Stimulated activated CD4-positive, alpha-beta T cell treated with anti-CD3 and anti-CD28 coated beads, TNF-alpha, amount 100 ng/mL, for 4 hours (primary cell): ENCODE measurements at places on chromosomes 16 and 17.

DNA sequence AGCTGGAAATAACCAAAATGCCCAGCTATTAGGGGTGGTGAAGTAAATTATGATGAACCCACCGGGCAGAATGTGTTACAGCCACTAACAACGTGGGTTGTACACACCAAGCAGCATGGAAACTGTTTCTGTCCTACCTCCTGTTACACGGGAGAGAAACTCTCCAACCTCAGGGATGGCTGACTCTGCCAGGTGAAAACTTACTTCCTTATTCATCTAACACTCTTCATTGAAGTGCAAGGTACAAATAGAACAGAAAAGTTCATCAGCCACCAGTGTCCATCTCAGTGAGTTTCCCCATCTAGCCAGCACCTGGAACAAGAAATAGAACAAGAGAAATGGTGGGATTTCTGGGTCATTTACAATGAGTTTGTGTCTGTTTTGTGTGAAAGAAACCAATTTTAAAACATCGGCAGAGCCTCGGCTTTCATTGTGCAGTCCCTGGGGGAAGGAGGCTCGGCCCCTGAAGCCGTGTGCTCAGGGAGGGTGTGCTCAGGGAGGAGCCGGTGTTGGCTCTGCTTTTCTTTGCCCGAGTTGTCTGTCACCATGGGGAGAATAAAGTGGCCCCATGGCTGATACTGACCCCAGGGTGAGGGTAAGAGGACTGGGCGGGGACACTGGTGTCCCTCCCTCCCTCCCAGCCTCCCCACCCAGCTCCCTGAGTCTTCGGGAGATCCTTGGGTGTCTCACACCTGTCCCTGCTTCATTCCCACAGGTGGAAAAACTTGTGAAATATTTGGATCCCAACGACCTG lies 39.8 kb downstream of the RAB11FIP4 start:
- DNase-seq: no peak

GRCh38 chr16:50025537-50025931 lies 509 bp downstream of the CNEP1R1 start:
- DNase-seq: peak; percentile 18

DNA sequence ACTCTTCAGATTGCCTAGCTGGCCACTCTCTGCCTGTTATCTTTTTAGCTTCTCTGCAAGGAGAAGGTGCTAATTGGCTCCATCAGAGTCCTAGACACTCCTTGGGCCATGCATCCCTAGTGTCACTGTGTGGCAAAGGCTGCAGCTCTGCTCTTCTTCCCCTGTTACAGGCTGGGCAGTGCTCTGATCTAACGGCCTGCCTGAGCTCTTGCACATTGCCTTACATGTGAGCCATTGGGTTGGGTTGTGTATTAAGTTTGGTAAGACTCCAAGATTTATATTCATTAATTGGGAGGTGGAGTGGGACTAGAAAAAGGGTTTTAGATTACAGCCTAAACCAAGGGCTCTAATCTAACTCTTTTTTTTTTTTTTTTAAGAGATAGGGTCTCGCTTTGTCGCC lies 23.0 kb upstream of the SYT17 start:
- DNase-seq: no peak

GRCh38 chr16:25176136-25176535 lies 40.6 kb upstream of the AQP8 start:
- no peak for DNase-seq

GRCh38 chr17:11391134-11391533 lies 150.1 kb downstream of the SHISA6 start:
- DNase-seq: no peak

GRCh38 chr16:88978608-88979346 lies 1.8 kb upstream of the CBFA2T3 start:
- no peak for DNase-seq

DNA sequence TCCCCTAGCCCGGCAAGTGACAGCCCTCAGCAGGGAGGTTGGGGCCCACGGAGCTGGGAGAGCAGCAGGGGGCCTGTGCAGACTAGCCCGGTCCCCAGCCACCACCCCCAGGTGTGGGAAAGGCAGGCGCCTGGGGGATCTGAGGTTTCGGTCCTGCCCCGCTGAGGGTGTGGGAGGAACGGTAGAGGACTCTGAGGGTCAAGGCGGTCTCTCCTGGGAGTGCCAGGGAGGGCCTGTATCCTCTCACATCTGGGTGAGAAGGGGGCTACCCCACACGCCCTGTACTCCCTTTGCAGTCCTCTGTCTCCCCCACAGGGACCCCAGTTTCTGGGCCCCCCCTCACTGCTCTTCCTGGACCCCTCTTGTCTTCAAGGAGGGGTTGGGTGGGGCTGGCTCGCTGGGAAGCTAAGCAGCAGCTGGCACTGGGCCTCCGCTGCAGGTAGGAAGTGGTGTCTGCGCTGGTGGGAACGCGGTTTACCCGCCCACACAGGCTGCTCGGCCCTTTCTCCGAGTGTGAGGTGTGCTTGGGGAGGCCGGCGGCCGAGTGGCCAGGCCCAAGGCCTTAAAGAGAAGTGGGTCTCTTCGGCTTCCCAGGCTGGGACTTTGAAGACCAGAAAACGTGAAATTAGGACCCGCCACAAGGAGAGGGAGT lies 15.4 kb downstream of the CD7 start:
- no peak for DNase-seq

- no peak for DNase-seq
Measured at GRCh38 chr17:64765191-64765889, 103.2 kb upstream of the SMURF2 start.

- no peak for DNase-seq
Measured at GRCh38 chr16:88746506-88746905, 38.5 kb downstream of the PIEZO1 start.

- DNase-seq: no peak
Measured at GRCh38 chr17:20187049-20187448, 177.9 kb downstream of the SPECC1 start.

DNA sequence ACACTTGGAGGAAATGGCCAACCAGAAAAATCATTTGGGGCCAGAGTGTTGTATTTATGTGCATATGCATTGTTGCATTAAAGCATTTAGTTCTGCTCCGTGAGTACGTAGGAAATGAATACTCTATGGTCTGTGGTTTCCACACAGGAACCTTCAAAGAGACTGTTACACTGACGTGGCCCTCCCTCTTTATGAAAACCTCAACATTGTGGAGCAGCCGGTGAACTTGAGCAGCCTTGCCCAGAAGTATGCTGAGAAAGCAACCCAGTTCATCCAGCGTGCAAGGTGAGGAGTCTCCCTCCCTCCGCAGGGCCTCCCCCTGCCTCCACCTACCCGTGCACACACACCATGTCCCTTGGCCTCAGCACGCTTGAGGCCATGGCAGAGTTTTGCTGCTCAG lies 65.2 kb downstream of the ARSG start:
- DNase-seq: peak; percentile 21

DNA sequence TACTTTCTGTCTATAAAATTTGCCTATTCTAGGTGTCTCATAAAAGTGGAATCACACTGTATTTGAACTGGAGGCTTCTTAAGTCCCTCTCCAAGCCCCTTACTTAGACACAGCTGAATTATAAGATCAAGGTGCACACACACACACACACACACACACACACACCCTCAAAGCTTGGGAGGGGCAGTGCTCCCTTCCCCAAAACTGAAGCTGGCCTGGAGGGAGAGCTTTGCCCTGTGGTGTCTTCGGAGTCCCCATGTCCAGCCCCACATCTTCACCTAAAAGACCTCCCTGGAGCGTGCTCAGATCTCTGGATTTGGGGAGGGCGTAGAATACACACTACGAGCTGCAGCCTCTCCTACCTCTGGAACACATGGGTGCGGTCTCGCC lies 828 bp downstream of the EMP2 start:
- DNase-seq: no peak

DNA sequence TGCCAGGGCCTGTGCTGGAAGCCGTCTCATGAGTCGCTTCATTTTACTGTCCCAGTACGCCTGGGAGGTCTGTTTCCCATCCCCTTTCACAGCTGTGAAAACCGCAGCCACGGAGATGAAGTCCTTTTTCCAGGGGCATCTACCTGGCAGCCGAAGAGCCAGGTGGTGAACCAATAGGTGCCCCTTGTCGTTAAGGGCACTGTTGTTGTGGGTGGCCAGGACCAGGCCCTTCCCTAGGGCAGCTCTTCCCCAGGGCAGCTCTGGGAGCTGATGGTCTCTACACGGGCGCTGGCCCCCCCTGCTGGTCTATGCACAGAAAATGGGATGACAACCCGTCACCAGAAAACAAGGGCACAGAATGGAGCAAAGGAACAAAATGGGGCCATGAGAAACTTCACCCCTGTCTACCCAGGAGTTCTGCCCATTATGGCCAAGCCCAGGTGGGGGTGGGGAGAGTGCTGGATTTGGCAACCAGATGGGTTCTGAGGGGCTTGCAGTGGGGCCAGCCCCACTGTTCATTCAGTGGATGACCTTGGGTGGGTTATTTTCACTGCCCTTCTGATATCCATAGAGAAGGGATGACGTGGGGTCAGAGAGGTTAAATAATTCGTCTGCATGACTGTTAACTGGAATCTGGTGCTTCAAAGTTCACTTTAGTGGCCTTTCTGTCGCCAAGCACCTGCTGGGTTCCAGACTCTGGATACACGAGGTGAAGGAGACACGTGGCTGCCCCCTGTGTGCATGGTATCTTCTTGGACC lies 11.5 kb downstream of the RMI2 start:
- DNase-seq: peak; percentile 22

DNA sequence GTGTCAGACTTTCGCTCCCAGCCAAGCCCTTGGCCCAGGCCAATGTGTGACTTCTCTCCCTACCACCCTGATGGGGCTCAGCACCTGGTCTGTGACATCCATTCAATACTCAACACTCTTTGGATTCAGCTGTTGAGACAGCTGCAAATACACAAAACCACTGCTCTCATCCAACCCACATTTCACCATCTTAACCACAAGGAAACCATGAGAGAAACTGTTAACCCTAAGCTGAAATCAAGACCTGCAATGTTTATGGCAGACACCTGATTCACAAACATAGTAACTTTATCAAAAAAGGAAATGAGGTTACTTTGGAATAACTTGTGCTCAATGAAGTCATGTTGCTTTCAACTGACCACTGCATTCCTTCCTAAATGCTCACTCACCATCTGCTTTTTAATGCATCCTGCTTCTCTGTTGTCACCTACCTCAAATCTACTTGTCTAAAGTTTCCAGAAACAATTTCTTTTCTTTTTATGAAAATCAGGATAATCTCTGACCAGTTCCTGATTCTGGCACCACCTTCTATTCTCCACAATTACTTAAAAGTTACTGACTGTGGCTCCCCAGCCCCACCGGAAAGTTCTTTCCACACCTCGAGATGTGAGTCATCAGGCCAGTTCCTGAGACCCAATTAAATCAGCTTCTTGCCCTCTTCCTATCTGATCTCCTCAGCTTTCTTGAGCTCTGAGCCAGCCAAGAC lies 88.2 kb downstream of the NOG start:
- DNase-seq: no peak

DNA sequence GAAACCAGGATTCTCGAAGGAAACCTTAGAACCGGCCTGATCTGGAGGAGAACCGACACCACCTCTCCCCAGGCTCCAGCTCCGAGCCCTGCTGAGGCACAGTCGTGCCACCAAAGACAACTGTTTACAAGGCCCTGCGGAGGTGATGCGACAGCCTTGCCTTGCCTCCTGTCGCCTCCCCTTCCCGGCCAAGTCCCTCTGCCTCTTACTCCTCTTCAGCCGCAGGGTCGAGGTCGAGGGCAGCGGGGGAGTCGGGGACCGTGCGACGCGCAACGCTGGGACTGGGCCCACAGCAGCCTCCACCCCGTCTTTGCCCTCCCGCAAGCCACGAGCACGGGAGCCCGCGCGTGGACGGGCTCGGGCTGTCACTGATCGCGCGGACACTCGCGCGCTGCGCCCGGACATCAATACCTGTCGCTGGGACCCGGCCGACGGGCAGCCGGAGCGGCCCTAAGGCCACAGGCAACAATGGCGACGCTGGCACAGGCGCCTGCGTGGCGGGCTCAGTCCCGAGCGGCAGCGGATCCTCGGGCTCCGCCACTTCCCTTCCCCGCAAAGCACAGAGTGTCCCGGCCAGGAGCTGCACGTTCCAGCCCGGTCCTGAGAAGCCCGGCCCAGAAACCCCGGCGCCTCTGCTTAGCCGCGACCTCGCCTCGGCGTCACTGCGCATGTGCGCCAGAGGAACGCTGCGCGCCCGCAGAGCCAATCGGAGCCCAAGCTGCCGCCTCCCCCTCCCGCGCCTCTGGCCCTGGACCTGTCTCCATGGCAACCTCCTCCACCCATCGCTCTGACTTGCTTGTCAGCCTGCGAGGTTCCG lies at the start of gene ZNF287:
Gene ZNF287 (minus strand): TSS at position 664 of the 817 bp plus-strand sequence. CDS start 1,473 bp downstream, outside the sequence.
- DNase-seq: peak; percentile 90

DNA sequence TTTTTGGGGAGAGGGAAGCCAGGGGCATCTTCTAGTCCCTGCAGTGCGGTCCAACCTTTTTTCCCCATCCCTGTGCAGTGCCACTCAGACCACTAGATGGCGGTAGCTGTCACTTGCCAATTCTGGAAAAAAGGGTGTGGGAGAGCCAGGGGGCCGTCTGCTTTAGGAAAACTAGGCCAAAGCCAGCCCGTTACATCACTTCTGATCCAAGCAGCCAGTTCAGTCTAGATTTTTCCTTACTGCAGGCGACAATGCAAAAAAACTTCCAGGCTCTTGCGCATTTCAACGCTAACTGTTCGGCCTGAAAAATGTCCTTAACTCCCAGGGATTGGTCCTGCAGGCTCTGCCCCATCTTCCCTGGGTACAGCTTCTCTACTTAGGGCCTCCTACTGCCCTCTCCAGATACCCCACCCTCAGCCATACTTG lies 69.2 kb upstream of the CES5A start:
- DNase-seq: peak; percentile 18

DNA sequence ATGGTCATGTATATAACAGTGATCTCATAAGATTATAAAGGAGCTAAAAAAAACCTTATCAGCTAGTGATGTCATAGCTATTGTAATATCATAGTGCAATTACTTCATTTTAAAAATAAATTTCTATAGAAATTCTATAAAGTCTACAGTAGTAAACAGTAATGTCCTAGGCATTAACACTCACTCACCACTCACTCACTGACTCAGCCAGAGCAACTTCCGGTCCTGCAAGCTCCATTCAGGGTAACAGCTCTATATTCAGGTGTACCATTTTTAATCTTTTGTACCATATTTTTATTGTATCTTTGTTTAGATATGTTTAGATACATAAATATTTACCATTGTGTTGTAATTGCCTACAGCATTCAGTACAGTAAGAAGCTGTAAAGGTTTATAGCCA lies 524.4 kb upstream of the CDH5 start:
- DNase-seq: no peak

DNA sequence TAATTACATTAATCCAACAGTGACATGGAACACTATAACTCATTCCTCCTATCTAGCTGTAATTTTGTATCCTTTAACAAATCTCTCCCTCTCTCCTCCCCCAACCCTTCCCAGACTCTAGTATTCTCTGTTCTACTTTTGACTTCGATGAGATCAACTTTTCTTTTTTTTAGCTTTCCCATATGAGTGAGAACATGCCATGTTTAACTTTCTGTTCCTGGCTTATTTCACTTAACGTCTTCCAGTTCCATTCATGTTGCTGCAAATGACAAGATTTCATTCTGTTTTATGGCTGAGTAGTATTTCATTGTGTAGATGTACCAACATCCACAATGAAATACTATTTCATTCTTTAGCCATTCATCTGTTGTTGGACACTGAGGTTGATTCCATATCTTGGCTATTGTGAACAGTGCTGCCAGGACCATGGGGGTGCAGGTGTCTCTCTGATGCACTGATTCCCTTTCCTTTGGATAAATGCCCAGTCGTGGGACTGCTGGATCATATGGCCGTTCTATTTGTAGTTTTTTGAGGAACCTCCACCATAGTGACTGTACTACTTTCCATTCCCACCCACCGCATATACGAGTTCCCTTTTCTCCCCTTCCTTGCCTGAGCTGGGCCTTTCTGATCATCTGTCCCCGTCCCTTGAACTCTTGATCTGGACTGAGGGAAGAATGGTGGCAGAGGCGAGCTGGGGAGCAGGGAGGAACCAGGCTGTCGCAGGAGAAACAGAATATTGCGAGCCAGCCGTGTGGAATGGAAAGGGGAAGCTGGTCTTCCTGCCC lies 7.7 kb upstream of the CEP295NL start:
- DNase-seq: no peak
